ENCODE measurements at places on chromosomes 7 and 10.

GRCh38 chr7:100957832-100958421 lies 8.6 kb downstream of the MUC3A start:
- DNase-seq: no peak

GRCh38 chr7:2204446-2204845 lies 28.3 kb downstream of the MAD1L1 start:
- no peak for DNase-seq

DNA sequence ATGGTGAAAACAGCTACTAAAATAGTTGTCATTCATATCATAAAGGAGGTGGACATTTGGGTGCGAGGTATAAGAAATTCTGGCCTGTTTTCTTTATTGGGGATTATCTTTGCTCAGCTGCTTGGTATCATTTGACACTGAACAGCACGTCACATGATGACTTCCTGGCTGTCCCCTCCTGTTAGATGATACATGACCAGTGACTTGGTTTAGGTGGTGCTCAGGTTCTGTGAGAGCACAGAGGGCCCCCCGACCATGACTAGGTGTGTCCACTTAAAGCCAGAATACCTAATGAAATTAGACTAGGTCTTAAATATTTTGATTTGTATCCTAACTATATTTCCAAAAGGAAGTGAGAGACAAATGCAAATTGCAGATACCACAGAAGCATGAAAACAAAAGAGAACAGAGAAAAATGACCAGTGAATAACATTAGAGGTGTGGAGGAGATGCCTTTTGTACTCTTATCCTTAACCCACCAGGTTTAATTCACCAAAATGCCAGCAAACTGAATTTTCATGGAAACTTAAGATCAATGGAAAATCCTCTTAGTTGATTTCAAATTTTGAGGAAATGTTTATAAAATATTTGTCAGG lies 50.6 kb upstream of the GJD4 start:
- DNase-seq: no peak

DNA sequence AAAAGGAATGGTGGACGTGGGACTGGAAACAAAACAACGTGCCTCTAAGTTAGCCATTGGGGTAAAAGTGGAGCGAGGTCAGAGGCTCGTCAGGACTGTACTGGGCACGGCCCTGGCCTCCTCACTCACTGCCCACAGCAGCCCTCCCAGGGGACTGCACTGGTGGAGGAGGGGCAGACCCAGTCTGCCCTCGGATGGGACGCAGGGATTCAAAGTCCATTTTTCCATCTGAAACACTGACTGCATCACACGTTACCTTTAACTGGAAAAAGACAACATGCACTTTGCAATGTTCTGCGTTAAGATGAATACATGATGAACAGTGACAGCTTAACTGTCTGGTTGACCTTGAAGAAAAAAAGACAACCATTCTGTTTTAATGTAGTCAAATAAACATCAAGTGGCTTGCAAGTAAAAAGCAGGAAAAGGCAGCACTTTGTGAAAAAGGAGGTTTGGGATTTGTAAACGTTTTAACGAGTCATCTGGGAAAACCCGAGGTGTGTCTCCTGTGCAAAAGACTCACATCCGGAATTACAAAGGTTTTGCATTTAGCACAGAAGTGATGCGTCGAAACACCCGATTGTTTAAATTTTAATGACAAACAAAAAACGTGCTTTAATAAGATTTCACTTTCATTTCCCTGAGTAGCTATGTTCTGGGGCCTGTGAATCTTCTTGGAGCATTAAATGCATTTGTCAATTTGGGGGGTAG lies 18.8 kb downstream of the KLF6 start:
- no peak for DNase-seq

DNA sequence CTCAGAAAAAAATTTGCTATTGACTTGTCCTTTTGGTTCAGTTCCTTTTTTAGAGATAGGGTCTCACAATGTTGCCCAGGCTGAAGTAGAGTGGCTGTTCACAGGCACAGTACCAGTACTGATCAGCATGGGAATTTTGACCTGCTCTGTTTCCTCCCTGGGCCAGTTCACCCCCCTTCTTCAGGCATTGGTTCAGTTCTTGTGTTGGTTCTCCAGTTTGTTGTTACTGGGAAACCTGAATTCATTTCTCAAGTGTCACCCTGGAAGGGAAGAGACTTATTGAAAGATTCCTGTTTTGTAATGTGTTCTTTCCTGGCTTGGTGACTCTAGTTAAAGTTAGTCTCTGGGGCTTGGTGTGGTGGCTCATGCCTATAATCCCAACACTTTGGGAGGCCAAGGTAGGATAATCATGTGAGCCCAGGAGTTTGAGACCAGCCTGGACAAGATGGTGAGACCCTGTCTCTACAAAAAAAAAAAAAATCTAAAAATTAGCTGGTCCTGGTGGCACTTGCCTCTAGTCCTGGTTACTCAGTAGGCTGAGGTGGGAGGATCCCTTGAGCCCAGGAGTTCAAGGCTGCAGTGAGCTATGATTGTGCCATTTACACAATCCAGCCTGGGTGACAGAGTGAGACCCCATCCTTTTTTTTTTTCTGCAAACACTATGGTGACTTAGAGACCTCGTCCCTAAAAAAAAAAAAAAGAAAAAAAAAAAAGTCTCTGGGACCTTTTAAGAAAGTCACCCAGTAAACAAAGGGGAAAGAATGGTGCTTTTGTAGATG lies 52.7 kb downstream of the CNNM2 start:
- no peak for DNase-seq

DNA sequence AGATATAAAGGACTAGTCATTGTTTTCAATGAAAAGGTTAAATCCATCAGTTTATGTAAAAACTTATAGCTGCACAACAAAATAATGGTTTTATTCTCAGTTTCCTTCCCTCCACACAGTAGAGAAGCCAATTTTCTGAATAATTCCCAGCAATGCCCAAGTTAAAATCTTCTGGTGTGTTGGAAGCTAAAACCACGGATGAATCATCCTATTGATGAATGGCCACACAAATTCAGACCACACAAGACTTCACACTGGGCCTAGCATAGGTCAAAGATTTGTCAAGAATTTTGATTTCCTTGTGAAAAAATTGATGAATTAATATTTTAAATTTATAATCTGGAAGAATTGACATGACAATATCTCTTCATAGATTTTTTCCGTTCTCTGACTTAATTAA lies 617.6 kb downstream of the INHBA start:
- DNase-seq: no peak

- no peak for DNase-seq
These were observed 93.1 kb downstream of the ADARB2 start for GRCh38 chr10:1644191-1644711.

DNA sequence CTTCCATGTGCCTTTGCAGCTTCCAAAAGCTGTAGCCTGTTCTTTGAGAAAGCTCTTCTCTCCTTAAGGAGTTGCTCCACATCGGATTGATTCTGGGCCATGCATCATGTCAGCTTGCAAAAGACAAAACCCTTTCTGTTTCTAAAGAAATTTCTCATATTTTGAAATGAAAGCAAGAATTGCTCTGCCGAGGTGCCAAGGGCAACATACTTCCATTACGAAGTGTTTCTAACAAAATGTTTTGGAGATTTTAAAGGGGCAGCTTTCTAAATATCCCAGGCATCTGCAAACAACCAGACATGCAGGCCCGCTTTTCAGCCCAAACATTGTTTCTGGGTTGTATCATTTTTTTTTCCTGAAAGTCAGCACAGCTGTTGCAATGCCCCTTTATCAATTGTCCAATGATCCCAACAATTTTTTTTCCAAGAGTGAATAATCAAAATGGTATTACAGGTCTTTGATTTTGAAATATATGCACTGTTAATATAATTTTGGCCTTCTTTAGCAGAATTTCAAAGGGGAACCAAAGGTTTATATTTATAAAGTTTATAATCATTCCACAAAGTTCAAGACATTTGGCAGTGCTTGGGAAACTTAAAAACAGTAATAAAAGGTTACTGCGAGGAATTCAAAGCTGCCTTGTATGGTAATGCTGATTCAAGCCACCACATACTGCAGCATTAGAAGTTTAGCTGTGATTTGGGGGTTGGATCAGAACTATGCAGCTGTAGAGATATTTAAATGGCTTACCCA lies 61.0 kb downstream of the TES start:
- DNase-seq: no peak

- DNase-seq: no peak
These were observed at the start of gene NPC1L1 for GRCh38 chr7:44541028-44541869. Gene NPC1L1 (minus strand): TSS chr7:44541330. CDS start chr7:44541259, 71 bp downstream.

- DNase-seq: no peak
These were observed 241.9 kb upstream of the SP8 start for GRCh38 chr7:21028599-21028998.

DNA sequence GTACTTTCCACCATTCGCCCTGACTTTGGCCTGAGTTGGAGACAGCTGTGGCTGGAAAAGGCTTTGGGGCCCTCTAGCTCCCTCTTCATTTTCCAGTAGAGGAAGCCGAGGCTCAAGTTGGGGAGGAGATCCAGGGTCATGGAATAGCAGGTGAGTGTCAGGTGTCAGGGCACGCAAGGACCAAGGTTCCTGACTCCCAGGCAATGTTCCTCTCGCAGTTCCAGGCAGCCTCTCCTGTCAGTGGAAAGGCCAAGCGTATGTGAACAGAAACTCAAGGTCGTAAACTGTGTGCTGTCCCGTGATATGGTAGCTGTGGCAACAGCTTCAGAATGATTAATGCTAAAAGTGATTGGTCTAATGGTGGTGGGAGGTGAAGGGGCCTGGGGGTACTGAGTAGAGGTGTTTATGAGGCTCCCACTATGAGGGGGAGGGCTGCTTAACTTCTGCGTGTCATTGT lies 13.2 kb downstream of the ADAMTS14 start:
- DNase-seq: no peak

DNA sequence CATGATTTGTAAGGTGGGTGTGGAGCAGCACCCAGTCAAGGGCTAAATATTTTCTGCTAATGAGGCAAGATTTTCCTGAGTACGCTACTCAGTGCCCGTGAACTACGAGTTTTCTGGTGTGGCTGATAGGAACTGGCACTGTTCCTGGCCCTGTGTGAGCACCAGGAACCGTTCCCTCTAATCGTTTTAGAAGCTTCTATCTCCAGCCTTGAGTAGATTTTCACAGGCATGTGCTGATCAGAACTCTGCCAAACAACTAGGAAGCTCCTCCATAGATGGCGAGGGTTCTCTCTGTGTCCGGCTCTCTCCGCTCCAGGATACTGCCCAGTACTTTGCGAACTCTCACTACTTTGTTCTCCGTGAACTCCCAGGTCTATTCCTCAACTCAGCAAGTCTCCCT lies 17.7 kb downstream of the TRIM4 start:
- DNase-seq: no peak

DNA sequence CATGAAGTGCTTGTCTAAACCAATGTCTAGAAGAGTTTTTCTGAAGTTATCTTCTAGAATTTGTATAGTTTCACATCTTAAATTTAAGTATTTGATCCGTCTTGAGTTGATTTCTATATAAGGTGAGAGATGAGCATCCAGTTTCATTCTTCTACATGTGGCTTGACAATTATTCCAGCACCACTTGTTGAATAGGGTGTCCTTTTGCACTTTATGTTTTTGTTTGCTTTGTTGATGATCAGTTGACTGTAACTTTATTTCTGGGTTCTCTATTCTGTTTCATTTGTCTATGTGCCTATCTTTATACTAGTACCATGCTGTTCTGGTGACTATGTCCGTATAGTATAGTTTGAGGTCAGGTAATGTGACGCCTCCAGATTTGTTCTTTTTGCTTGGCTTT lies 426.6 kb upstream of the CHRM2 start:
- DNase-seq: no peak

GRCh38 chr7:104225451-104225850 lies 17.6 kb upstream of the ORC5 start:
- no peak for DNase-seq

DNA sequence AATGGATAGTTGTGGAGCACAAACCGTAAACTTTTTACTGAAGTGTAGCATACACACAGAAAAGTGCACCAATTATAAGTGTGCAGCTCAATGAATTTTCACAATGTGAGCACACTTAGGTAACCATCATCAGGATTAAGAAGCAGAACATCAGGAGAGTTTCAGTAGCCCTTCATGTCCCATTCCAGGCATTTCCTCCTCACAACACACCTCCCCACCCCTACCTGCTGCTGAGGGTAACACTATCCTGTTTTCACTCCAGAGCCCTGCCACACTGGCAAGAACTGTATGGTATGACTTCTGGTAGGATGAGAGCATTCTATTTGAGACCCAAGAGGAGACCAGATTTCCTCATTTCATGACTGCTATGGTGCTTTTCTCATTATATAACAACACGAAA lies 166.5 kb downstream of the PPP1R3A start:
- DNase-seq: no peak

- DNase-seq: no peak
These were observed 567.7 kb upstream of the ZWINT start for GRCh38 chr10:56928714-56929113.

GRCh38 chr10:8978100-8978499 lies 923.6 kb downstream of the GATA3 start:
- no peak for DNase-seq

DNA sequence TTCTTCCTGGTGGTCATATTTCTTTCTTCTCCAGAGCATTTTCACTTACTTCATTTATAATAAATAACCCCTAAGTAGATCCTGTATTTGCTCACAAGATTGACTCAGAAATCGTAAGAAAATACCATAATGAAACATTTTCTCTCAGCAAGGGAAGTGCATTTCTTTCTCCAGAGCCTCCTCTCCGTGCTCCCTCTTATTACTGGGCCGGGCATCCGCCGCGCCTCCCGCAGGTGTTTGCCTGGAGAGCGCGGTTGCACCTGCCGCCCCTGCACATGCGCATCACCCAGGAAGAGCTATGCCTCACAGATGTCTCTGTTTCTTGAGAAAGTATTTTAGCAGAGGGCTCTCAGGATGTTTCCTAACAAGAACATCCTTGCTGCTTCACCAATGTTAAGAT lies 509.2 kb downstream of the TCERG1L start:
- no peak for DNase-seq

DNA sequence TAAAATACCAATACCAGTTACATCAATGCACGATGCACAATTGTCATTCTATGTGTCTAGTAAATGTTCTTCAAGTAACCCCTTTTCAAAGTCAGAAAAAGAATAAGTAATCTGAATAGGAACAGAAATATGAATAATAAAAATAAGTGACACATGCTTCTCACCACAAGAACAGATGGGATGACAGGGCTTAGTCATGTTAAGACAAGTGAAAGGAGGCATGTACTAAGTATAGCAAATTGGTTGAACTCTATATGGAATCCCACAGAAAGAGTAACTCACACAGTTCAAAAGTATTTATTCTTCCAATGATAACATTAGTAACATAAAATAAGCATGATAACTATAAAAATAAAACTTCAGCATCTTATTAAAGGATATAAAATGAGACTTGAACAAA lies 100.9 kb upstream of the TAS2R16 start:
- no peak for DNase-seq

GRCh38 chr10:109450702-109451101 lies 472.6 kb downstream of the XPNPEP1 start:
- DNase-seq: no peak
